CD4-positive, alpha-beta T cell treated with Interleukin-15 for 1 hour (primary cell): ENCODE measurements at places on chromosomes 12 and 14.

DNA sequence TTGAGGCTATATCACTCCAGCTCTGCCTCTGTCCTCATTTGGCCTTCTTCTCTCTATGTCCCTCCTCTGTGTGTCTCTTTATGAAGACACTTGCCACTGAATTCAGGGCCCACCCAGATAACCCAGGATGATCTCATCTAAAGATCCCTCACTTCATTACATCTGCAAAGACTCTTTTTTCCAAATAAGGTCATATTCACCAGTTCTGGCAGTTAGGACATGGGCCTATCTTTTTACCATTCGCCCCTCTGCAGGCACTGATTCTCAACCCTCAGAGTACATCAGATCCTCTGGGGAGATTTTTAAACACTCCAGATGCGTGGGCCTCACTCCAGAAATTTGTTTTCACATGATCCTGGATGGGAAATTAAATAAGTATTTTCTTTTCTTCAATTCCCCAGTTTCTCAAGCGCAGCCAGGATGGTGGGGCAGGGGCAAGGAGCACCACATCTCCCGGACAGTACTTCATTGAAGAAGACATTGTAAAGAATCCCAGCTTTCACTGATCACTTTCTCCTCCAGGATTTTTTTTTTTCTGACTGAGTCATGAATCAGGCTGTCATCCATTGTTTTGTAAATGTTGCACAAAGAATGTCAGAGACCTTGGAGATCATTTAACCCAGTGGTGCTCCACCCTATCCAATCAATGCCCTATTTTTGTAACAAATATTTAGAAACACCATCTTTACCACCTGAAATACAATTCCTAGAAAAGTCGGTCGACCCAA, 27.4 kb downstream of the CRACR2A start:
- DNase-seq, result no peak

DNA sequence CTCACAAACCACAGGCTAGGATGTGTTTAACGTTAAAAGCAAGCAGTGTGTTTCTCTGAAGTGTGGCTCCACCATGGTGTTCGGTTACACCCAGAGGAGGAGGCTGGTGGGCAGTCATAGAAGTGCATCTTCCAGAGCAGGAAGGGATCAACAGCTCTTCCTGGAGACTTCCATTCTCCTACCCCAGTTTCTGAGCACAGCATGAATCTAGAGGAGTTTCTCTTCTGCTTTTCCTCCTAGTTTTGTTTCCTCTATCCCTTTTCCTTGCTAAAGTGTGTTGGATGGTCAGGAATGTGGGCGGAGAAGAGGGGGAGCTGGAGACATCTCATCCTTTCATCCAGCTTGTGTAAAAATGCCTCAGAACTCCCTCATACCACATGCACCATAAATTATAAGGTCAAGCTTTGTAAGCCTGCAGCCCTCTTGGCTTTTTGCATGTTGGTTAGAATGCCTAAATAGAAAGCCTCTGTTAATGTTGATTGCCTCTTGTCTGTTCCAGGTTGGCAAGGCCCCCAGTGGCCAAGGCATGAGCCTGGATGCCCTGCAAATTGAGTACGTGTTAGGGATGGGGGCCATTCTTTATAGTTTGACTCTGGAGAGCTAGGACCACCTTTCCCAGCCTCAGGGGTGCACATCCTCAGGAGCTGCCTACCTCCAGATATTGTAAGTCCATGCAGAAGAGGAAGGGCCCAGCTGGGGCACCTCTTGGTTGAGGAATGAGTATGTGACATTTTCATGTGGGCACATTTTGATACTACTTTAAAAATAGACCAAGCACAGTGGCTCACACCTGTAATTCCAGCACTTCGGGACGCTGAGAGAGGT, 4.0 kb upstream of the CKAP4 start:
- no peak for DNase-seq

DNA sequence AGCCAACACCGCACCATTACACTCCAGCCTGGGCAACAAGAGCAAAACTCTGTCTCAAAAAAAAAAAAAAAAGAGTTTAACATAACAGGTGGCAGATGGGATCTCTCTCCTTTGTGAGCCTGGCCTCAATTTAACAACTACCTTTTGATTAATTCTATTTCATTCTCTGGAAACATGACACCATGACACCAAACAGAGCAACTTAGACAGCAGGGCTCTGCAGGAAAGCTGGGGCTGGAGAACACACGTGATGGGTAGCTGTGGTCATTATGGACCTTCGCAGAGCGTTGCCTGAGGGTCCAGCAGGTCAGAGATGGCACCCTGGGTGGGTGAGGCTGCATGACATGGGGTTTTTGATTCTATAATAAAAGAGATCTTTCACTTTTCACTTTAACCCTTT, 1.7 kb upstream of the DGLUCY start:
- no peak for DNase-seq

DNA sequence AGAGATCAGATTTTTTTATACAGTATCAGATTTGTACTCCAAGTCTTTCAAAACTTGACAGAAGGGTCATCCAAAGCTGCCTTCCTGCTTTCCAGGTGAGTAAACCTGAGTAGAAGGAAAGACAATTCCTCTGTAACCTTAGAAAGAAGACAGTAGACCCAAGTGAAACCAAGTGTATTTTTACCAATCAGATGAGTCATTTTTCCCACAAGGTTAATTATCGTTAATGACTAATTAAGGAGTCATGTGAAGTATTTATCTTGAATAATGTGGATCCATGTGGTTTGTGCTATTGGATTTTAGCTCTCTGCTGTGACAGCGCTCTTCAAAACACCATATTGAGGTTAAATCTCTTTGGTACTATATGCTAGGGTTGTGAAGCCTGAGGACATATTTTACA, 74.0 kb upstream of the PELI2 start:
- DNase-seq, result no peak

DNA sequence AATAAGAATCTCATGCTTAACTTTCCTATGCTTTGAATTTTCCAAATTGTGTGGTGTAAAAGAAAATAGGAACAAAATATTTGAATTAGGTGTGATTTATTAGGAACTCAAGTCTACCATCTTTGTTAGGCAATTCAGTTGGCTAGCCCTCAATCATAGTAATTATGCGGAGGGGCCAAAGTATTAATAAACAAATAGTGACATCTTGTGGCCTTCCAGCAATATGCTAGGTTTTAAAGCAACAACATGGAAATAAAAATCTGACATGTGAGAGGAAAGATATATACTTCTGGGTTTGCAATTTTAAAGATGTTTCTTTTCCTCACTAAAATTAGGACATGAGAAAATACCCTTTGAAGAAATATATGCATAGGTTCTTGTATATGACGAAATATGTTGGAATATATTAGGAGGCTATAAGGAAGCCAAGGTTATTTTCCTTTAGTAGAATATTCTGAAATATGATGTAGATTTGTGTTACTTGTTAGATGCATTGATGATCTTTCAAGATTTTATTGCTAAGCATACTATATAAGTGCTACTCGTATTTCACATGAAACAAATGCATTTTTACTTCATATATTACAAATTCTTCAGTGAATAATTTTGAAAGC, 200.4 kb downstream of the PTPRO start:
- no peak for DNase-seq

DNA sequence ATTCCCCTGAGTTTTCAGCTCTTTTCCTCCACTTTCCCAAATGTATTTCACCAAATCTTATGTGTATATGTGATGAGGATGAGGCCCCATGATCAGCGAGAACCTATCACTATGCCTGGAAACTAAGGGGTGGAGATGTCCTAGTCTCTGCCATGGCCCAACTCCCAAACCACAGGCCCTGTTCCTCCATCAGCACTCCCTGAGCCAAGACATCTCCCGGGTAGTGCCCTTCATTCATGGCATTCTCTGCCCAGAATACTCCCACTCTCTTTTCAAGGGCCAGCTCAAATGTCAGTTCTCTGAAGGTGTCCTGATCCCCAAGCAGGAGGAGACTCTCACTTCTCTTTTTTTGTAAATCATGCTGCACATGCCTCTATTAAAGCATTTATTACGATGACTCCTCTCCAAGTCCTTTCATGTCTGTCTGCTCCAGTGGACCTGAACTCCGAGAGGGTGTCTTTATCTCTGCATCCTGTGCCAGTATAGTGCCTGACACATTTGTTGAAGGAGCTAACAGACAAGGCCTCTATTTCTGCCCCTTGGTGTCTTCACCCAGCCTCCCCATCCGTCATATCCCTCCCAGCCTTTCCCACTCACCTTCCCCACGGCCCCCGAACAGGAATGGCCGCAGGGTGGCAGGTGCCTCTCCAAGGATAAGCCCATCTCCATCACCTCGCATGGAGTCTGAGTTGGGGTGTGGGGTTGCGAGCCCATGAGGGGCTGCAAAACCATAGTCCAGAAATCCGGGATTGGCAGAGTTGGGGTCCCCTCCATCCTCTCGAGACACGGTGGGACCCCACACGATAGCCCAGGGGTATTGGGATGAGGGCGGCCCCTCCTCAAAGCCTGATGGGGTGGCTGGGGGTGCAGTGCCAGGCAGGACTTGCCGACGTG, 3.7 kb downstream of the PIANP start:
- DNase-seq, result no peak

- DNase-seq, result no peak
These were observed 156.0 kb downstream of the SAMD4A start for GRCh38 chr14:54722791-54723432.

DNA sequence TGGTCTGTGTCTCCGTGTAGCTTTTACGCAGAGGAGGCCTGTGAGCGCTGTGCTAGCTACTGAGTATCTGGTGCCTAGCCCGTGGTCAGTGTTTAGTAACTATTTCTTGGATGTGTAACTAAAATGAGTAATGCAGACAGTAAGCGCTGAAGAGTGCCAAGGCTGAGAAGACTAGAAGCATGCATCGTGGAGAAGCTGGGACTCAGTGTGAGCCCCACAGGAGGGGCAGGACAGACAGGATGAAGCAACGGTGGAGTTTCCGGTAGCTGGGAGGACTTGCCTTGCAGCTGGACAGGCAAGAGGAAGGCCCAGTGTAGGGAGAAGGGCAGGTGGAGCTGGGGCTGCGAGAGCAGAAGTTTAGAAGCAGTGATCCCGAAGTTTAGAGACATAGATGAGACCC, 233.4 kb upstream of the FKBP4 start:
- no peak for DNase-seq

- DNase-seq, result no peak
These were observed 69.7 kb downstream of the RFLNA start for GRCh38 chr12:124364543-124364942.

- DNase-seq, result no peak
These were observed 120.0 kb upstream of the NOS1 start for GRCh38 chr12:117481470-117481869.

- DNase-seq, result no peak
These were observed 21.7 kb upstream of the VRTN start for GRCh38 chr14:74326369-74327152.

DNA sequence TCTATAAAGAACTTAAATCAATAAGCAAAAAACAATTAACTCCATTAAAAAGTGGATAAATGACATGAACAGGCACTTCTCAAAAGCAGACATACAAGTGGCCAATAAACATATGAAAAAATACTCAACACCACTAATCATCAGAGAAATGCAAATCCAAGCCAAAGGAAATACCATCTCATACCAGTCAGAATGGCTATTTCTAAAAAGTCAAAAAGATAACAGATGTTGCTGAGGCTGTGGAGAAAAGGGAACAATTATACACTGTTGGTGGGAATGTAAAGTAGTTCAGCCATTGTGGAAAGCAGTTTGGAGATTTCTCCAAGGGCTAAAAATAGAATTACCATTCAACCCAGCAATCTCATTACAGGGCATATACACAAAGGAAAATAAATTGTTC, 234.5 kb upstream of the PLXNC1 start:
- DNase-seq, result no peak

GRCh38 chr12:1587927-1588574, 6.3 kb downstream of the FBXL14 start:
- DNase-seq, result no peak

DNA sequence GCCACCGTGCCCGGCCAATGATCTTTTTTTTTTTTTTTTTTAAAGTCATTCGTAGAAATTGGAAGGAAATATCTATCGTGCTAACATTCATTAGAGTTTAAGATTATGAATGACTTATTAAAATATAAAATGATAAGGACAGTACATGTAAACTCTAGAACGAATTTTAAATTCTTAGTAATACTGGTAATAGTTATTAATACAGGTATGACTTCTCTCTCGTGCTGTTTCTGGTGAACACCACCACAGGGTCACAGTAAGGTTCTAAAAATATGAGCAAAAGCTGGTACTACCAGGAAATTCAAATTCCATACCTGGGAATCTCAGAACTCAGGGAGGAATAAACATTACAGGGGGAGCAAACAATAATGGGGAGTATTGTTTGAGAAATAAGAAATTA, 26.2 kb downstream of the WNK1 start:
- no peak for DNase-seq

GRCh38 chr14:86613126-86613525, 1083.2 kb downstream of the FLRT2 start:
- no peak for DNase-seq

DNA sequence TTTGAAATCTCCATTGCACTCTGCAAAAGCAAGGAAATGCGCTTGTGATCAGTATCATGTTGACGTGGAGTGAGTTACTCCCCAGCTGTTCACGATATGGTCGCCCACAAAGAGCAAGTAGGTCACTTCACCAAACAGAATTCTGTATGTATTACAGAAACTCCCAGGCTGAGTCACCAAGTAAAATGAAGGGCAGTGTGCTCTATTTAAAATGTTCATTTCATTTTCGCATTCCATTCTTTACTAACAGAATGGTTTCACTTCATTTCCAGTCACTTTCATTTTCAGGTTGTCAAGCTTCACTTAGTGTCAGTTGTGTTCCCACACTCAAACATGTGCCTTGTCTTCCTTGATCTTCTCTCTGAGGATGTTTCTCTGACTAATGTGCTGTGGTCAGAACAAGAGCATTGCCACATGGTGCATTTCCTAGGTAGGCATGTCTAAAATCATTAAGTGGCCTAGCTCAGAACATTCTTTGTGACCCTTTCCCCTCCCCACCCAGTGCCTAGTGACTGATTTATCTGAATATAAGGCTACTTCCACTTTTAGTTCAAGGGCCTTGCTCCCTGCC, 391.2 kb downstream of the RAD51B start:
- peak; percentile 36 for DNase-seq

- DNase-seq, result no peak
These were observed 187.3 kb downstream of the CAND1 start for GRCh38 chr12:67456431-67456901.

DNA sequence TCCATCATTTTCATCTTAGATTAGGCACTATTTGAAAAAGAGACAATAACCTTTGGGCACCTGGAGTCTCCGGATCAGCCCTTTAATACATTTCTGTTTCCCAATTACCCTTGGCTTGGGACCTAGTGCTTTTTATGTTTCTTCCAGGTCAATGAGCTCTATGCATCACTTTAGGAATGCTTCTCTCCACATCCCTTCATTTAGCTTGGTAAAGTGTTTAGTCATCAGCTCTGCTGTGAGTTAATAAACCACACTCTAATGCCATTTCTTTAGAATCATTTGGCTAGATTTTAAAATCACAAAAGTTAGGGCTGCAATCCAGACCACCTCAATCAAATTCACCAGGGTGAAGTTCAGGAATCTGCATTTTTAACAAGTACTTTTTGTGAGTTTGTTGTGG, 41.7 kb downstream of the RASSF9 start:
- DNase-seq, result no peak

- DNase-seq, result no peak
These were observed 211.8 kb downstream of the MSRB3 start for GRCh38 chr12:65490250-65490649.
